ENCODE measurements at places on chromosomes 12 and 14. TPM values are rescaled to one million over a fixed set of nuclear protein-coding genes. Genes with fewer than 3 reads are reported as not detected.

Gene CFAP54
- 0.26 TPM for total RNA-seq

DNA sequence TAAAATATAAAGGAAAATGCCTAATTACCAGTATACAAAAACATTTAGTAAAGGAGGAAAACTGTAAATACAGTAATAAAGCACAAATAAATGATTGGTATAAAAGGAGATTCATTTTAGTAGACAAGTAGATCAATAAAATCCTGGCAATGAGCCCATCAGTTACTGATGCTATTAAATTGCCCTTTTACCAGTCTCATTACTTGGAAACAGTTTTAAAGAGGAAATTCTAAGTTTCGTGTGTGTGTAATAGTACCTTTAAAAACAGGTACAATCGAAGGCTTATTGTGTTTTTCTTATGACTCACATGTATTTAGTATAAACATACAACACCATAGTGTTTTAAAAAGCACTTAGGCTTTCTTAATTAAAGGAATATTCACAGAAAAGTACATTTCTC lies 46.4 kb upstream of the SYT10 start:
- peak; percentile 1 for DNase-seq

Gene MMP17
- 4.5 TPM for total RNA-seq

Gene ANO4
- 2.4 TPM for total RNA-seq

DNA sequence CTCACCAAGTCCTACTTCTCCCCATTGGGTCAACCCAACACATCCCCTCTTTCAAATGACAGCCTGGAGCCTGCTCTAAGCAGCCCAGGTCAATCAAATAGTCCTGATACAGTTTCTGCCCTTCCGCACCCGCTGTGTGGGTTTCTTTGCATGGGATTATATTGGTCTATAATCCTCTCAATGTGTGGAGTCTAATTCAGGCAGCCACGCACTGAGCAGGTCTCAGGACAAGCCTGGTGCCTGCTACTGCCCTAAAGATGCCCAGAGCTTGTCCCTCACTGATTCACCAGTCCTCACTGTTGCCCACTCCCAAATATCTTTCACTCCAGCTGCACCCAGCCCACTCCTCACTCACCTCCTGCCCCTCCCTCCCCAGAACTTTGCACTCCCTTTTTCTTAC lies 16.4 kb downstream of the ACTN1 start:
- no peak for DNase-seq

Gene C12orf56
- 2.0 TPM for total RNA-seq

- no peak for DNase-seq
Observed at GRCh38 chr12:115697340-115697739, 580.2 kb downstream of the MED13L start.

Gene GCH1
- 7.9 TPM for total RNA-seq

GRCh38 chr14:30260833-30261607 lies 297.9 kb upstream of the G2E3 start:
- DNase-seq: no peak

DNA sequence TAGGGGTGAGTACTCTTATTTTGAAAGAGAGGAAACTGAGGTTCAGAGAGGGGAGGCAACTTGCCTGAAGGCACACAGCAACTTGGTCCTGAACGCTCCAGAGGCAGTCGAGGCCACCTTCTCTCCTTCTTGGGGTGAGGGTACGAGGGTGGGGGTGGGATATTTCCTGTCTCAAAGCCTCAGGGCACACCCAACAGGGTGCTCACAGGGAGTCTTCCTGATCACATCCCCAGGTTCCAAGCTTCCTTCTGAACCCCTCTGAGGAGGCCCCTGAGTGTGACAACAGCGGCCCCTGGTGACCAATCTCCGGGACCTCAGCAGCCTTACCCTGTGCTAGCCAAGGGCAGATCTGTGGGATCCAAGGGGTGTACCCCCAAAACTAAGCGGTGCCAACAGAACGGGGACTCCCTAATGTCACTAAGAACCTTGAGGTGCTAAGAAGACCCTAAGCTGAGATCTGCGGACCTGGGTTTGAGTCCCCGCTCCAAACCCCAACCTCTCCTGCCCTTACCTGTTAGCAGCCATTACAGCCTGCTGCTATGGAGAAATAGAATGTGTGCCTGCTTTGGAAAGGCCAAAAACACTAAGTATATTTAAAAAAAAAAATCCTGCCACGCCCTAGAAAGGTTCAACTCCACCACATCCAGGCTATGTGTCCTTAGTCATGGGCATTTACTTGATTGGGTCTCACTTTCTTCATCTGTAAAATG lies 57.9 kb downstream of the TRPV4 start:
- peak; percentile 42 for DNase-seq

Gene KRT77
- not detected for total RNA-seq

Gene GPR162
- total RNA-seq: not detected

Gene TNFAIP2
- 21.1 TPM for total RNA-seq

Gene DDN
- 0.26 TPM for total RNA-seq

GRCh38 chr12:69936766-69937165 lies 111.7 kb downstream of the MYRFL start:
- no peak for DNase-seq

DNA sequence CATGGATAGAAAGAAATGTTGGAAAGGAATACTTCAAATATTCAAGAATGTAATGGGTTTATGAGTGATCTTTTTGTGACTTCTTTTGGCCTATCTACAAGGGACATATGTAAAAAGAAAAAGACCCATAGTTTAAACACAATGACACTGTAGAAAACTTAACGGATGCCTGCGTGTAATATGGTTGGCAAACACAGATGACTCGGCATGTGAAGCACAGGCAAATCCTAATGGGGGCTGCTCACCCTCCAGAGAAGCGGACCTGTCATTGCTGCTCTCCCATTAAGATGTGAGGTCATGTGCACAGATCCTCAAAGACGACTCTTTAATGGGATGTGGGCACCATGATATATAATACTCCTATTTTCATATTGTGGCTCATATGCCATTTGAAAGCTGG lies 366.6 kb upstream of the TMEM132C start:
- DNase-seq: no peak

DNA sequence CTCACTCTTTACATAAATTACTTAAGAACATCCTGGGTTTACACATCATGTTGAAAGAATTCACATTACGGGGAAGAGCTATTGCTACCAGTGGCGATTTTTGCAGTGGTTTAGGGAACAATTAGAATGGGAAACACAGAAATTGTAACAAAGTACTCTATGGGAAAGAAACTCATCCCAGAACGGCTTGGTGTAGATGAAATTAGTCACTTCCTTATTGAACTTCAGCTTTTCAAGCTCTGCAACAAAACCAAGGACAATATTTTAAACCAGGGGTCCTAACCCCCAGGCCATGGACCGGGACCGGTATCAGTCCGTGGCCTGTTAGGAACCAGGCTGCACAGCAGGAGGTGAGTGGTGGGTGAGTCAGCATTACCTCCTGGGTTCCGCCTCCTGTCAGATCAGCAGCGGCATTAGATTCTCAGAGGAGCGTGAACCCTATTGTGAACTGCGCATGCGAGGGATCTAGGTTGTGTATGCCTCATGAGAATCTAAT lies 32.3 kb upstream of the FICD start:
- DNase-seq: peak; percentile 67

Gene SIVA1
- 85.0 TPM for total RNA-seq

GRCh38 chr14:60981633-60982455 lies 799 bp downstream of the SLC38A6 start:
- DNase-seq: peak; percentile 78

DNA sequence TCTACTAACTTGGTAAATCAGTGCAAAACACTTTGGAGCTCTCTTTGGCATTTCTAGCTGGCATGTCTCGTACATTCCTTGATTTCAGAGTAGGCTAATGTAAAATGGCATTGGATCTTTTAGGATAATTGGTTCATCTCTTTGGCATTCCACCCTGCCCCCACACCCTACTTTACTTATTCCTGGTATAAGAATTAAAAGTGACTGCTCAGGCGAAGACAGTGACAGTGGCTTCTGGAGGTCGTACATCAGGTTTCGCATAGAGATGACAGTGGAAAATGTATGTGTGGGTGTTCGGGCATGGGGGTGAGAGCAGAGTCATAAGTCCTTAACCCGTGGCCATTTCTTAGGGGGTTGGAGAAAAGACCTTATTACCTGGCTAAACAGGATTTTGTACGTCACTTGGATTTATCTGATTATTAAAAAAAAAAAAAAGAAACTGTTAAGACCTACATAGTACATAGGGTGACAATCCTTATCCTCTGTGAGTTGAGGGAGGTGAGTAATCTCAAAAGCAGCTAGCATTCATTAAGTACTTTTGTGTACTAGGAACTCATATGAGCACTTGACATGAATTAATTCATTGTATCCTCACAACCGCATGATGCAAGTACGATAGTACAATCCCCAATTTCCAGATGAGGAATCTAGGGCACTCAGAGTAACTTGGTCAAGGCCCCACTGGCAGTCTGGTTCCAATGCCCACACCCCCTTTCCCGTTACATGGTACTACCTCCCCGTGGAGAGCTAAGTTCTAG lies 22.4 kb upstream of the KCNK13 start:
- no peak for DNase-seq

DNA sequence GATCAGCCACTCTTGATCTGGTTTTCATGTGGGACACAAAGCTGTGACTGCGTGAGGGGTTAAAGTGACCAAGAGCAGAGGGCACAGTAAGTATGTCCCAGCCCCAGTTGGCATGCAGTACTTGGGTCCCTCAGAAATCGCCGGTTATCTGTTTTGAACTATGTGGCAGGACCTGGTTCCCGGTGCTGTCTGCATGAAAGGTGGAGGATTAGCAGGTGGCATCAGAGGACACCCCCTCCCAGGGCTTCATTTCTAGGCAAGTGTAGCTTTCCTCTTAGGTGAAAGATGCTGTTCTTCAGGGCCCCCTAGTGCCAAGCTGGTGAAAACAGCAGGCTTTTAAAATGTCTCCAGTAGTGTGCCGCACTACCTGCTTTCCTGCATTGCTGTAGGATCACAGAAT lies 57.1 kb downstream of the ATG14 start:
- peak; percentile 47 for DNase-seq

DNA sequence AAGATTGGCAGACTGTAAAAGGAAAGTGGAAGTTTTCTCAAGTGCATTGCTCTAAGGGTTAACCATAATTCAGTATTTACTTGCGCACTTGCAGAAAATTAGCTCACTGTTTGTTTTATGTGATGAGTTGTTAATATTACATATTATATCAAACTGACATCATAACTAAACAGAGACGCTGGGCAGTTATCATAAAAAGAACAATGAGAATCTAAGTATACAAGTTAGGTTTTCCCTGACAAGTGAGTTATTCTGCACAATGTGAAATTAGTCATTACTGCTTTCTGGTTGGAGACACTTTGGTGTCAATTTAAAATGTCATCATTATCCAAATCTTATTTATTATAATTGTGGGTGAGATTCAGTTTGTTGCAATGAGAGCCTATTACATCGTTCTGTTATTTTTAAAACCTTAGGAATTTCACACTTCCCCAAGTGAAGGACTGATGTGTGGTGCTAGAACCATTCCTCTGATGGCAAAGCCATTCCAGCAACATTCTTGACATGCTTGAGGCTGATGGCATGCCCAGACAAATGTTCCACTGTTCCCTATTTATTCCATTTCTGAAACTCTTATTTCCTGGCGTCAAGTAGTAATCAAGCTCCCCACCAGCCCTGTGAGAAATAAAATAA lies 90.1 kb upstream of the FLRT2 start:
- DNase-seq: peak; percentile 94

- no peak for DNase-seq
Observed at GRCh38 chr14:55927028-55927427, 191.2 kb upstream of the PELI2 start.

Gene KRT71
- total RNA-seq: not detected

DNA sequence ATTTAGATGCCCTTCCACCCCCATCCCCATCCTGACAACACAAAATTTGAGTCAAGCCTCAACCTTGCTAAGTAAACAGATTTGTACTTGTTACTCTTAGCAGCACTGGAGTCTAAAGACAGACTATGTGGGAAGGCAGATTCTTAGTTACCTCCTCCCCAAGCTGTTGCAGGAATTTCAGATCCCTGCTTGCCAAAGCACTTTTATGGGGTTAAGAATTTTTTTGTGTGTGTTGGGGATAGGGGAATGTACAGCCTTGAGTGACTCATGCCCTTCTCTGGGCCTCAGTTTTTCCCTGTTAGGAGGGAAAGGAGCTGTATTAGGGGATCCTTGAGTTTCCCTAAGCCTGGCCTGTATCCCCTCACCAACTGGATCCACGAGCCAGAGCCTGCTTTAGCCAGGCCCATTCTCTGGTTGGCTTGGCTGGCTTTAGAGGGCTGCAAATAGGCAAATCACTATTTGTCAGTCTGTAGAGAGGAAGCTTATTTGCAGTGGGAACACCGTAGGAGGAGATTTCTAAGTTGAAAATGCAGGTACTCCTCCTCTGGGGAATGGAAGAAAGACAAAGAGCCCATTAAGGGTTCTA lies 27.7 kb upstream of the RNU6-8 start:
- peak; percentile 77 for DNase-seq

DNA sequence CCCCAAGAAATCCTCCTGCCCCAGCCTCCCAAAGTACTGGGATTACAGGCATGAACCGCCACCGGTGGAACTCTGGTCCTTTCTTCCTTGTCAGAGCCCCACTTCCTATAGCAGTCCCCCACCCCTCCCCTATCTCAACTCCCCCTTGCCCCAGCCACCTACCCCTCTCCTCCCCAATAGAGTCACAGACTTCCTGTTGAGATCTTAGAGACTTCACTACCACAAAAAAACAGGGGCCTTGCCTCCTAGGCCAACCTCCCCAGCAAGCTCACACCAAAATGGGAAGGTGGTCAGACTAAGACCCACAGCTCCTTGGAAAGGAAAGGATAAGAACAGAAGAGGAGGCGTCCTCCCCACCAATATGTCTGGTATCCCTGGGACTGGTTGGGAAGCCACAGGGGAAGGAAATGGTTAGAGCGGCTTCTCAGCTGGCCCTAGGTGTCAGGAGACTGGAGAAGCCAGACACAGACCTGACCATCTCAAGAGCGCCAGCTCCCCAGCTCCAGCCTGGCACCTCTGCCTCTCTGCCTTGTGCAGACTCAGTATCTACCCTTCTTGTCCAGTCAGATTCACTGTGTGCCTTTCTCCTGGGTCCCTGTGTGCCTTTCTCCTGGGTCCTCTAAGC lies 8.5 kb downstream of the ITGB7 start:
- DNase-seq: no peak

GRCh38 chr12:80472911-80473500 lies 29.0 kb downstream of the PTPRQ start:
- peak; percentile 57 for DNase-seq

Gene TMEM117
- 5.1 TPM for total RNA-seq

DNA sequence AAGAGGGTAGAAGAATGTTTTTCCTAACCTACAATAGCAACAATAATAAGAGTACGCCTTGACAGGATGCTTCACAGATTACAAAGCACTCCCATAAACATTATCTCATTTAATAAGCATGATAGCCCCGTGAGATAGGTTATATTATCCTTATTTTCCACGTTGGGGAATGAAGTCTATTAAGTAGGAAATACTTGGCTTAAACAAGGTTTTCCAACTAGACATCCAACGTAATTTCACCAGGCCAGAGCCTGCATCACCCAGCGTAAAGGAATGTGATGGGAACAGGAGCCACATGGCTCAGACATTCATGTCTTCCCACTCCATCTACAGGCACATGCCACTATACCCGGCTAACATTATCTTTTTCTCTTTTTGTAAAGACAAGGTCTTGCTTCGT lies 223.4 kb upstream of the AMIGO2 start:
- no peak for DNase-seq

Gene ACACB
- 1.4 TPM for total RNA-seq

Gene RD3L
- total RNA-seq: not detected

Measured in bronchial epithelial cell (primary cell).